ENCODE measurements at places on chromosomes 7 and 10.

DNA sequence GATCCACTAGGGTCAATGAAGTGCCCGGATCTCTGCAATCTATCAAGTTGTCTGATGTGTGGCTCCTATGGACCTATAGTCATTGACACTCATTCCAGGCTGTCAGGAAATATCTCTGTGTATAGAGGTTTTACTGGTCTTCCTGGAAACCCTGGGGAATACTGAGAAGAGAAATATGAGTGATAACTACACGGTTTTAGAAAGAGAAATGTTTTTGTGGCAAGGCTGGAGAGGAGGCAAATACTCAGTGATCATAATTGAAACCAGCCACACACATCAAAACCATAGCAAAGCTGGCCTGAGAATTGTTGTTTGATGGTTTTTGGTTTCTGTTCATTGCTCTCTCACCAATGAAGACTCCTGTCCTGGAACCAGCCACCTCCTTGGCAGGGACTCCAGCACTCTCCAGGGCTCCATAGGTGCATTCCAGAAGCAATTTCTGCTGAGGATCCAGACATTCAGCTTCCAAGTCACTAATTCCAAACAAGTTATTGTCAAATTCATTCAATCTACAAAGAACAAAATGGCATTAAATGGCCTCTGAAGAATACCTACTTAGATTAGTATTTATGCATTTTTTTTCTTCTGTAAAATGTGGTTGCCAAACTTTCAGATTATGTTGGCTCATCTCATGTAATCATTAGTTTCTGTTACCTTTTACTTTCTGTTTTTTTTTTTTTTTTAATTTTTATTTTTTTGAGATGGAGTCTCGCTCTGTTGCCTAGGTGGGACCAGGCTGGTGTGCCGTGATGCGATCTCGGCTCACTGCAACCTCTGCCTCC, 108.6 kb upstream of the ABI1 start:
- no peak for DNase-seq

DNA sequence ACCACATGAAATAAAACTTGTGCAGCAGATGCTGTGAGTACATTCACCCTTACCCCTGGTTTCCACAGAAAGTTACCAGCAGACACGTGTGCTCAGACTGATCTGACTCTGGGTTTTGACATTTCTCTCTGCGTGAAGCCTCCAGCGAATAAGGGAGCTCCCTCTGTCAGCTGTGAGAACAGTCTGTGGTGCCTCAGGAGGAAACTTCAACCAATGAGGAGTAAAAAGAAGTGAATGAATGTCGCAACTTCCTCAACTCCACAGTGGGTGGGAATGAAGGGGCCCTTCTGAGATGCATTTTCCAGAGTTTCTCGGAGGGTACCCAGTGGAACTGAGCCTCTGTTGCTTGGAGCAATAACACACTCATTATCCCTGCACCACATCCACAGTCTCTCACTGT, 743.4 kb downstream of the TNS3 start:
- no peak for DNase-seq

DNA sequence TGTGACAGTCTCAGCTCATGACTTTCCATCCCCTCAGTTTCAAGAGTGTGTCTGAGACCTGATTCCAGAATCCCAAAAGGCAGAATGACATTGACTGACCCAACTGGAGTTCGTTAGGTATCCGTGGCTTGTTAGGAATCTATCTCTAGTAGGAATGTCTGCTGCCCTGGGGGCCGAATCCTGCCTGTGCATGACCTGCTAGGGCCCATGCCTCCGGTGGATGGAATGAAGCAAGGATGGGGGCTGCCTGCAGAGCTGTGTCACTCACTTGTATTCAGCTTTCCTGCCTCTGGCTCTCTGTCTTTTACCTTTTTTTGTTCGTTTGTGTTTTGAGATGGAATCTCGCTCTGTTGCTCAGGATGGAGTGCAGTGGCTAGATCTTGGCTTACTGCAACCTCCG, 129.5 kb downstream of the SDK1 start:
- no peak for DNase-seq

- no peak for DNase-seq
Observed at GRCh38 chr10:1608851-1609647, 128.3 kb downstream of the ADARB2 start.

- DNase-seq, result peak; percentile 63
Observed at GRCh38 chr10:102646610-102647442, 2.5 kb downstream of the TRIM8 start.

GRCh38 chr7:41067576-41067975, 635.3 kb downstream of the INHBA start:
- no peak for DNase-seq

- no peak for DNase-seq
Observed at GRCh38 chr7:6250364-6250833, 22.0 kb downstream of the CYTH3 start.

DNA sequence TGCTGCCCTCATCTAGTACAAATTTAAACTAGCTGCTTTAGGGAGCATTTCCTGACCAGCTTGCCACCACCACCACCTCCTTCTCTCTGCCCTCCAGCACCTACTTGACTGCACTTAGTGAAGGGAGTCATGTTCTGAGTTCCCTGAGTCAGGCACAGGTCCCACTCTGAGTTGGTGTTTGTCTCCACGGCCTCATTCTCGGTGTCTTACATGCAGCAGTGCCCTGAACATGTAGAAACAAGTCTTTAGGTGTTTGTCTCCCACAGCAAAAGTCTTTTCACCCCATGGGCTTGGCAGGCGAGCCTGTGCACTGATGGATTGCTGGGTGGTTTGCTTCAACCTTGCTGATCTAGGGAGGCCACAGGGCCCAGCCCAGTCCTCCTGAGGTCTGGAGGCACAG, 16.9 kb downstream of the TSPAN14 start:
- DNase-seq, result no peak

DNA sequence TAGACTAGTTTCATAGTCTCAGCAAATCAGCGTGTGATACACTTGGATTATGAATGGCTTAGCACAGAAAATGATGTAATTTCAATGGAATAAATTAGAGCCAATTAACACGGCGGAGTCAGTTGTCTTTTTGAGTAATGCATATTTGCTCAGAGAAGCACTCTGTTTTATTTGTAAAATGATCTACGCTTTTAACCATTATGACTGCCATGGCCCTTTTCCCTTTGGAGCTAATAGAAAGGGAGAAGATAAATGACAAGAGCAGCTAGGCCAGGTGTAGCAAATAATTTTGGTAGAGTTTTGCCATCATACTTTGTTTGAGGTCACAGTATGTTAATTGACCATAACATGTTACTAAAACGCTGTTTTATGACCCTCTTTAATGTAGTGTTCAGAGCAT, 86.8 kb downstream of the GPR158 start:
- no peak for DNase-seq
